Esophagus squamous epithelium (tissue), 5 donors: ENCODE measurements at places on chromosomes 2 and 18.

GRCh38 chr2:170493426-170494097 is 221.6 kb upstream of the SP5 start:
- no peak for DNase-seq

DNA sequence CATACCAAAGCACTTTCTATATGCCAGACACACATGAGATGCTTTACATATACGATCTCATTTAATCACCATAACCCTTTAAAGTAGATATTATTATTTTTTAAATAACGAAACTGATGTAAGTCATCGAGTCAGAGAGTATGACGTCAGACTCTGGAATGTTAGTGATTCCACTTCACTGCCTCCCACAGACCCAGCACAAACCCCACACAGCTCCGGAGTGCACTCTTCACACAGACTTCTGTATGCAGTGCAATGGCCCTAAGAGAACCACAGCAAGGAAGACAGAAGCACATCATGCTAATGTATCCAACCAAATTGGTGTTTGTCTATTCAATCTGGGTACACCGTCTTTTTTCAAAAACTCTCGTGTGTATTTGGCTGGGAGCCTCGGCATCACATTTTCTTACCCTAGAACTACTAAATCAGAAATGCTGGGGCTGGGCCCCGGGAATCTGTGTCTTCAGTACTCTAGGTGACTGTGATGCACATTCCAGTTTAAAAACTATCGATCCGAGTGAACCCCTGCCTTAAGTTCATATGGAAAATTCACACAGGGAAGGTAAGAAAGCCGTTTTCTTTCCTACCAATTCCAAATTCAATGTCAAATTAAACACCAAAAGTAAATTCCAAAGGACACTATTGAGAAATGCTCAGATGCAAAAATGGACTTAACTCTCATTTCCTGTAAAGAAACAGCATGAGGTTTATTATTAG is 117.7 kb upstream of the ACVR1C start:
- DNase-seq, result no peak

DNA sequence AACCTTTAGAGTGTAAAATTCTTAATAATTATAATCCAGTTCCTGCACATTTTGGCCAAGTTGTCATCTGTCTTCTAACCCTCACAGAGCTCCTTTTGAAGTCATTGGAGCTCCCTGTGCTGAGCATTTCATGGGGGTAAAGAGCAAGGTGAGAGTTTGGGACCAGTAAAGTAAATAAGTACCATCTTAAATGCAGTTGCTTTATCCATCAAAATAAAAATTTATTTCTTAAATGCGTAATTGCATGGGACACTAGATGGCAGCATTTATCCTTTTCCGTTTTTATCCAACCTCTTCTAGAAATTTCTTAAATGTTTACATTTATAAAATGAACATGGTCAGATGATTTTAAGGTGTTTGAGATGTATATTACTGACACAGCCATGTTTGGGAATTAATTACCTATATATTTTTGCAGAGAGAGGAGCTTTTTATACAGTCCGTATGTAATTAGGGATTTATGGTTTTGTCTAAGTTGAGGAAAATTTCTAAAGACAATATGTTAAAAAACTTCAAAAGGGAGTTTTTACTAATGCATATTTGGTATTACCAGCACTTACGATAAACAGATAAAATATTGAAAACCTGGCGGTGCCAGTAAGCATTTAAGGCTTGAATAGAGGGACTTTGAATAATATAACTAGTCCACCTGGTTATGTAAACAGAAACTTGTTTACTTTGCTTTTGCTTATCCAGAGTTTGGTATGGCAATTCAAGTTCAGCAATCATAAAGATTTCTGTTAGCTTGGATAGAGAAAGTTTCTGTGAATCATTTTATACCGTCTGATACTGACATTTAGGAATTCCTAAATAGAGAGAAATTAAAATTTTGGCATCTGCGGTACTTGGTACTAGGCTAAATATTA is 54.5 kb downstream of the ACSL3 start:
- no peak for DNase-seq

GRCh38 chr2:196225213-196225612 is 53.8 kb upstream of the STK17B start:
- DNase-seq, result no peak

- no peak for DNase-seq
These were observed 57.9 kb downstream of the COL4A3 start for GRCh38 chr2:227222292-227222691.

GRCh38 chr2:120678926-120679325 is 56.7 kb upstream of the GLI2 start:
- DNase-seq, result no peak

DNA sequence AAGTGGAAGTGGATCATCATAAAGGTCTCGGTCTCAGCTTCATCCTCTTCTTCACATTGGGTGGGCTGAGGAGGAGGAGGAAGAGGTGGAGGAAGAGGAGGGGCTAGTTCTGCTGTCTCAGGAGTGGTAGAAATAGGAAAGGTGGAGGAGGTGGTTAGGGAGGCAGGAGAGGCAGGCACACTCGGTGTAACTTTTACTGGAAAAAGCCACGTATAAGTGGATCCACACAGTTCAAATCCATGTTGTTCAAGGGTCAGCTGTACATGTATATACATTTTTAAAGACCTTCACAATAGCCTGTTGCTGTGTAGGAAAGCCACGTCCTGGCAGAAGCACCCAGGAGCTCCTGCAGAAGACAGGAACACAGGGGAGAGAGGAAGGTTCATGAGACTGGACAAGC is 110.3 kb upstream of the RAB12 start:
- DNase-seq, result no peak

DNA sequence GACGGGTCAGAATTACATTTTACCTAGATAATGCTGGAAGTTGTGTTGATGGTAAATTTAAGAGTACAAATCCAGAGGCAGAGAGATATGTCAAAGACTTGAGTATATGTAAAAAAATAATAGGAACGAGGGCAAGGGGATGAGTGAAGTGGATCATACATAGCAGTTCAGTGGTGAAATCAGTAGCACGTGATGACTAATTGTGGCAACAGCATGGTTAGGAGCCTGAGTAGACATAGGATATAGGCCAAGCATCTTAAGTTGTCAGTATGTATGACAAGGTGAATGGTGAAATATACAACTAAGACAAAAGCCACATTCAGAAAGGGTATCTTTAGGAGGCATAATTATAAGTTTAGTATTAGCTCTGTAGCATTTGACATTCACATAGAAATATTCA is 826.5 kb upstream of the PIK3C3 start:
- no peak for DNase-seq

GRCh38 chr2:237319086-237319820 is 94.7 kb downstream of the COL6A3 start:
- no peak for DNase-seq

GRCh38 chr2:23637011-23637778 is 252.2 kb downstream of the KLHL29 start:
- DNase-seq, result no peak

- DNase-seq, result no peak
These were observed 93.0 kb downstream of the NRP2 start for GRCh38 chr2:205775097-205775877.

DNA sequence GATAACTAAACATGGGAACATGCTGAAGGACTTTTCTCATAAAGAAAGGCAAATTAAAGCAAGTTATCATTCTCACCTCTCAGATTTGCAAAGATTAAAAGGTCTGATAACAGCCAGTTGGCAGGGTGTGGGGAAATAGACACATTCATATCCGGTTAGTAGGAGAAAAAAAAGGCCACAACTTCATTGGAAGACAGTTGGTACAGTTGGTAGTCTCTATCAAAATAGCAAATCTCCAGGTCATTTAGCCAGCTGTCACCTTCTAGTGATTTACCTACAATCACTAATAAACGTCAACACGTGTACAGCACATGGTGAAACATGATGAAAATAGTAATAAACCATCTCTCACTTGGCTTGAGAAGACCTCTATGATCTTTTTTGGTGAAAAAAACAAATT is 16.6 kb downstream of the INPP5D start:
- DNase-seq, result no peak

GRCh38 chr18:63282793-63283192 is 36.8 kb downstream of the BCL2 start:
- no peak for DNase-seq

GRCh38 chr2:157307021-157307420 is 18.6 kb downstream of the ERMN start:
- no peak for DNase-seq

- DNase-seq, result no peak
These were observed 231.5 kb downstream of the SRBD1 start for GRCh38 chr2:45379399-45380087.

GRCh38 chr2:11753452-11753885 is 7.0 kb downstream of the LPIN1 start:
- no peak for DNase-seq

- DNase-seq, result no peak
These were observed 80.7 kb upstream of the MEX3C start for GRCh38 chr18:51278045-51278649.

GRCh38 chr18:38940863-38941531 is 1375.4 kb upstream of the CELF4 start:
- DNase-seq, result no peak

GRCh38 chr18:21914739-21915319 is 174.2 kb downstream of the MIB1 start:
- DNase-seq, result no peak

DNA sequence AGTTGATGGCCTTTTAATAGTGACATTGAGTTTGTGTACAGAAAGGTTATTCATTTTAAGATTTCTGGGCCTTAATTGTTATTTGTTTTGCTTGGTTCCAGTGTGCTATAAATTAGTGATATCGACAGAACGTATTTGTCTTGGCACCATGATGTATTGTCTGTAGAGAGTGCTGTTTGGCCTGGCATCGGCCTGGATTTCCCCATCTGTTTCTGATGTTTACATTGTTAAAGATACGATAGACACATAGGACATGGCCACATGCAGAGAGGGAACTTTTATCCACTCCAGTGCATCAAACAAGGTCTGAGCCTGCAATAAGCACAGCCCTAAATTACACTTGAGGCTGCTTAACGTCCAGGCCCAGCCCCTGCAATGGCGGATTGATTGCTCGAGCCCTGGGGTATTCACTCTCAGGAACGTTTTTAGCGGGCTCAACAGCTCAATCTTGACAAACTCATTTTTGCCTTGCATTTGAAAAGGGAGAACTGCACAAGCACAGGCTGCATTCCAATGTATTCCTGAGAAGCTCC is 144.7 kb downstream of the SLC4A3 start:
- DNase-seq, result no peak

DNA sequence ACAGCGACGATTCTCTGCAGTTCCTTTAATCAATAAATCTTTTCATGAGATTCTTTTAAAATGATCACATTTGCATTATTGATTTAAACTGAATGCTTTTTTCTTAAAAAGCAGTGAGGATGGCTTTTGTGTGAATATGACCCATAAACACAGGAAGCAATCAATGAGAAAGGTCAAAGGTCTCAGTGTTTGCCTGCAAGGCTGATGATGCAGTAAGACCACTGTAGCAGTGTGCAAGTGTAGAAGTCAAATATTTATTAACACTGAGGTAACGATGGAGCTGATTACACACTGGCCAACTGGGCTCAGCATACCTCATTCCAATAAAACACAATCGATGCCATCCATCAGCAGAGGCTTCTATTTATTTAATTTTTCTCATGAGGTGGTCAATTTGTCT is 633.5 kb downstream of the DCDC2C start:
- DNase-seq, result no peak

DNA sequence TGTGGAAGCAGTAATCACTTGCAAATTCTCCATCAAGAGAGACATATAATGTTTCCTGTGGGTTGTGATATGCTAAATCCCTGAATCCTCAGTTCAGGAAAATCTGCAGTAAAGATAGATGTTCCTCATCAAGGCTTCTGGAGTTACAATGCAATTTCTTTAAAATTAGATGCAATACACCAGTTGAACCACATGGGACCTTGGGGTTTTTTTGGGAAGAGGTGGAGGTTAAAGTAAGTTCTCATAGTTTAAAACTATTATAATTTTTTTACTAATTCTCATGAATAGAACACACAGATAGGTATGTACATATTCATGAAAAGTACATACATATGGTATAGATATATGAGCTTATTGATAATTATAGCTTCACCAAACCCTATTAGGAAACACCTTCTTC is 496.2 kb downstream of the SATB2 start:
- DNase-seq, result no peak

DNA sequence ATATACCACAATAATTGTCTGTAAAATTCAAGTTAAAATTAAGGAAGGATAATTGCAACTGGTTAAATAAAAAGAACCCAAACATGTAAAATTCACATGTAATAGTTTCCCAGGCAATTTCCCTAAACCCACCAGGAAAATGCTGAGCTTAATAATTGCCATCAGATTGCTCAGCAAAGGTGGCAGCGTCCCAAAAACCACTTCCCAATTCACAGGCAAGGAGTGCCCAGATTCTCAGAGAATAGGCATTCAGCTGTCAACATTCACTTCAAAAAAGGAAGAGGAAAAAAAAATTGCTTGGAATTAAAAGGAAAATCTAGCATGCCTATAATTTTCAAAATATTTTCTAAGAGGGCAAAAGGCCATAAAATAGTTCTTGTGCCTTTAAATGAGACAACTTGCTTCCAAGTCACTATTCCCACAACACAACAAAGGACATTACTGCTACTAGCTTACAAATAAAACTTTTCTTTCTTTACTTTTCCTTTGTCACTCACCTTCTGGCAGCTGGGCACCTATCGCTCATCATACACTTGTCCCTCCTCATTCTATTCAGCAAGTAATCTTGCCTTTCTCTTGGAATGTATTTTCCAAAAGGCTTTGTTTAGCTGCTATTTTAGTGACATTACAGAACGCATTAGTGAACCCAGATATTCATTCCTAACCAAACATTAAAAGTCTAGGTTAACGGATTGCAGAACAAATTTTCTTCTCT is 15.2 kb downstream of the SRBD1 start:
- DNase-seq, result no peak

- DNase-seq, result no peak
These were observed 17.2 kb upstream of the KCTD1 start for GRCh38 chr18:26565514-26565913.

DNA sequence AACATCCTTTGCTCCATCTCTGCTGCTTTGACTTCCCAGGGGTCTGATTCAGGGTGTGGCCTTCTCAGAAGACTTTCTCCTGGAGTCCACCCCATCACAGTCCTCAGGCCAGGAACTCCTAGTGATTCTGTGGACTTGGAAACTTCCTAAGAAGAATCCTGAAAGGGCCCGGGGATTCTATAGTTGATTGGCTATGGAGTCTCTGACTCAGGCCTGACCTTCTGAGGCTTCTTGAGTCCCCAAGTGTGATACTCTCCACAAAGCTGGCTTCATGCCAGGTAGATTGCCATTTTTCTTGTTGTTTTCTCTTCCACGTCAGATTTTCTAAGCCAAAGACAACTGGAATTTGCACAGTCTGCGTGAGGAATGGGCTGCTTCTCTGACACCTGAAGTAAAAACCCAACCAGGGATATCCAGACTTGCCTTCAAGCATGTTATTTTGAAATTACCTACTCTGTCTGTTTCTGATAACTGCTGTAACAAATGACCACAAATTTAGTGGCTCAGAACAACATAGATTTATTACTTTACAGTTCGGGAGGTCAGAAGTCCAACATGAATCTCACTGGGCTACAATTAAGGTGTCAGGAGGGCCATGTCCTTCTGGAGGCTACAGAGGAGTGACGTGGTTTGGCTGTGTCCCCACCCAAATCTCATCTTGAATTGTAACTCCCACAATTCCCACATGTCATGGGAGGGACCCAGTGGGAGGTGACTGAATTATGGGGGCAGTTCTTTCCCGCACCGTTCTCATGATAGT is 69.3 kb downstream of the ALPK2 start:
- no peak for DNase-seq
